Forelimb muscle (tissue), 1 donor: ENCODE measurements at places on chromosomes 3 and 15.

DNA sequence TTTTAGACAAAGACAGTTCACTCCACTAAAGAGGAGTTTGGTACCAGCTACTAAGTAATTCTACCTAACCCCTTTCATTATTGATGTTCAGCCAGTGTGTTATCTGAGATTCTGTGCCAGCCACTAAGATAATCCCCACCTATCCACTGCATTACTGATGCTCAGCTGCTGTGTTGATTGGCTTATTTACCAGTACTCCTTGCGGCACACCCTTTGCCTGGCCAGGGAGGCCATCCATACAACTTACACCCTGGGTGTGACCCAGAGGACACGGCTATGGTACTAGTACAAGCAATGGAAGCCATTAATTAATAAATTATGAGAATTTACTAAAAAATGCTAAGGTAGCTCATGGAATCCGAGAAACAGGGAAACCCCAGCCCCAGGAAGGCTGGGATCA lies 290.7 kb upstream of the CTNNB1 start:
- DNase-seq = no peak

DNA sequence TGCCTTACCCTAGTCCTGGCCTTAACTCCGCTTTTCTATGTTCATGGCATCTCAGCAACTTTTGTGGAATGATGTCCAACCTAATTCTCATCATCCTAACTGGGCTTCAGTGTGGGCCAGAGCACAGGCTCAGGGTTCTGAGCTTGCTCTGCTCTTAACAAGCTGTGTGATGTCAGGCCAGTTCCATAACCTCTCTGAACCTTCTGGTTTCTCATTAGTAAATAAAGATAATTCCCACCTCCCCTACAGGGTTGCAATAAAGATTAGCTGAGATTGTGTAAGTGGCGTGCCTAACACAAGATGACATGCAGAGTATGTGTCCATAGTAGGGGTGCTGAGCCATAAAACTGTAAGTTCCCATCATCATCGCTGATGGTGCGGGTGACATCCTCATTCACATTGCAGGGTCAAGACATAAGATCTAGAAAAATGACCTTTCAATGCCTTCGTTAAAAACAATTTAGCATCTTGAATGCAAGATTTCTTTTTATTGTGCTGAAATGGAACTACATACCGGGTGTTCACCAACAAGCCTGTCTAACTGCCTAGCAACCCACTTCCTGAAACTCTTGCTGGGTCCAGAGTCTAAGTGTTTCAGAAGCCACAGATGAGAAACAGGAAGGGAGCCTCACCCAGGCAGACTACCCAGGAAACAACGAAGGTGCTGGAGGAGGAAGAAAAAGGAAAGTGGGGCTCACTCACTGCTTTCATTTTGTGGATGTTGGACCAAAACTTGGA lies 36.2 kb downstream of the CDCP1 start:
- DNase-seq = no peak

GRCh38 chr15:25862472-25863110 lies 536 bp downstream of the ATP10A start:
- no peak for DNase-seq

GRCh38 chr3:105729667-105730066 lies 139.1 kb downstream of the CBLB start:
- DNase-seq = no peak

DNA sequence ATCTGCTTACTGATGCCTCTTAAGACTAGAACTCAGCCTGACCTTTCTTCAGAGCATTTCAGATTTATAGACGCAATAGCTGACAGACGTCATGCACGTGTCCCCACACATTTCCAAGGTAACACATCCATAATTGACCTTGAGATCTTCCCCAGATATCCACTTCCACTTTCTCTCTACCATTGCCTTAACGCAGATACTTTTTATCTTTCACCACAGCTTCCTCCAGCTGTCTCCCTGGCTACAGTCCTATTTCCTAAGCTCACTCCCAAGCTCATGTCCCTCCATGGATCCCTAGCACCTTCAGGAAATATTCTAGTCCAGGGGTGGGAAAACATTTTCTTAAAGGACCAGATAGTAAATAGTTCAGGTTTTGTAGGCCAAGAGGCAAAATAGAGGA lies 173.0 kb upstream of the MITF start:
- DNase-seq = no peak

GRCh38 chr3:188594139-188594538 lies 440.2 kb downstream of the LPP start:
- no peak for DNase-seq

GRCh38 chr3:197149528-197149927 lies 119.9 kb upstream of the MELTF start:
- no peak for DNase-seq
